ENCODE measurements at places on chromosomes 16 and 17. TPM values are rescaled to one million over a fixed set of nuclear protein-coding genes. Genes with fewer than 3 reads are reported as not detected.
A peak's percentile ranks its signal among the peaks of the same experiment; 100 is the strongest.

The ELMO3 gene
- total RNA-seq = 0.33 TPM

DNA sequence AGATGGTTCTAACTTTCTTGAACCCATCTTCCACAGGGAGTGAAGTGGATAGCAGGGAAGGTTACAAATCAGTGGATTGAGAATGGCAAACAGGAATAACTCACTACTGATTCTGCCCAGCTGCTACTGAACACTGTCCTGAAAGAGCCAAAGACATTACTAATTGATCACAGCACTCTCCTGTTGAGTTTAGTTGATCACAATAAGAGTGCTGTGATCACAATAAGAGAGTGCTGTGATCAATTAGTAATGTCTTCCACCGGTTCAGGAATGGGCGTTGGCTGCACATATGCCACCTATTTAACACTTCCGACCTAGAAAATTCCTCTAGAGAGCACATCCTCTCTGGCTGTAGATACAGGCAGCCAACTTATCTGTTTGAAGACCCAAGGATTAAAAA is 11.4 kb downstream of the CFAP97D1 start:
- peak; percentile 57 for DNase-seq

- DNase-seq = no peak
Measured at GRCh38 chr17:16492613-16493530, 879 bp upstream of the LRRC75A start.

- DNase-seq = peak; percentile 12
Measured at GRCh38 chr17:12510535-12510934, 155.2 kb upstream of the MYOCD start.

- no peak for DNase-seq
Measured at GRCh38 chr17:55865072-55865762, 114.4 kb downstream of the PCTP start.
